ENCODE measurements at places on chromosomes 13 and 19.

DNA sequence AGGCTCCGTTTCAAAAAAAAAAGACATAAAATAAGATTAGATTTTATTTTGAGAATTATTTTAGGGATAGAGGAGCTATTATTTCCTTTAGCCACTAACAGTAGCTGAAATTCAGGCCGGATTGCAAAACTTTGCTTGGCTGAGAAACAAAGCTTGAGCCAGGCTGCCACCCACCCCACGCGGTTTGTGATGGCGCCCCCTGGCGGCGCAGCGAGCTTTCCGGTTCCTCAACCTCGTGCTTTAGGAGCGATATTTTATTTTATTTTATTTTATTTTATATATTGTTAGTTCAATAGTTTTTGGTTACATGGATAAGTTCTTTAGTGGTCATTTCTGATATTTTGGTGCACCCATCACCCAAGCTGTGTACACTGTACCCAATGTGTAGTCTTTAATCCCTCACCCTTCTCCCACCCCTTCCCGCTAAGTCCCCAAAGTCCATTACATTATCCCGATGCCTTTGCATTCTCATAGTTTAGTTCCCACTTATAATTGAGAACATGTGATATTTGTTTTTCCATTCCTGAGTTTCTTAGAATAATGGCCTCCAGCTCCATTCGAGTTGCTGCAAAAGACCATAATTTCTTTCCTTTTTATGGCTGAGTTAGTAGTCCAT lies 19.8 kb upstream of the CEACAM4 start:
- no peak for DNase-seq

GRCh38 chr13:111566567-111566966 lies 246.1 kb downstream of the TEX29 start:
- no peak for DNase-seq

DNA sequence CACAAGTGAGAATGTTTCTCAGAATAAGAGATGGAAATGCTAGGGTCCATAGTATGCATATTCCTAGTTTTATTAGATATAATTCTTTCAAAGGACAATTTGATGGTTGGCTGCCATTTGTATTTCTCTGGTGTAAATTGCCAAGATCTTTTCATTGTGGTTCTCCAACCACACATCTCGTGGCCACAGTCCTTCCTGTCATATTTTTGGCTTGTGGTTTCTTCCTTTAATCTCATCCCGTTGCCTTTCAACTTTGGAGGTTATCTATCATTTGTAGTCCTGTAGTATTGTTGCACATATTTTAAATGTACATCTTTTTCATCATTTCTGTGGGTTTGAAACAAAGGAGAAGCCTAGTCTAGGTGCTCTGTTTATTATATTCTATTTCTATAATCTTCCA lies 61.2 kb downstream of the WASF3 start:
- DNase-seq, result no peak

DNA sequence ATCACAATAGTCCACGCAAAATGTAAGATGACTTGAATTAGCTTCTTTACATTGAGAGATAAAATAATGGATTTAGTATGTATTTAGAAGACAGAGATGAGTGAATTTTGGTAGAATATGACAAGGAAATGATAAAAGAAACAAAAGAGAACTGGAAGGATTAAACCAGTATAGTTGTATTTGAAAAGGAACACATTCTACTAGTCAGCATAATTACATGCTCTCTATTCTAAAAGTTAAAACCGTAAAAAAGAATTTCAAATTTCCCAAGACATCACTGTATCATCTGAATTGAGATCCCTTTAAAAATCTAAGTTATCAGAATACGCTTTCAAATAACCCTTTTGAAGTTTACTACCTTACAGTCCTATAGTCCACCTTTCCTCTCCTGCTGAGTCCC lies 1156.7 kb upstream of the PCDH9 start:
- DNase-seq, result no peak

DNA sequence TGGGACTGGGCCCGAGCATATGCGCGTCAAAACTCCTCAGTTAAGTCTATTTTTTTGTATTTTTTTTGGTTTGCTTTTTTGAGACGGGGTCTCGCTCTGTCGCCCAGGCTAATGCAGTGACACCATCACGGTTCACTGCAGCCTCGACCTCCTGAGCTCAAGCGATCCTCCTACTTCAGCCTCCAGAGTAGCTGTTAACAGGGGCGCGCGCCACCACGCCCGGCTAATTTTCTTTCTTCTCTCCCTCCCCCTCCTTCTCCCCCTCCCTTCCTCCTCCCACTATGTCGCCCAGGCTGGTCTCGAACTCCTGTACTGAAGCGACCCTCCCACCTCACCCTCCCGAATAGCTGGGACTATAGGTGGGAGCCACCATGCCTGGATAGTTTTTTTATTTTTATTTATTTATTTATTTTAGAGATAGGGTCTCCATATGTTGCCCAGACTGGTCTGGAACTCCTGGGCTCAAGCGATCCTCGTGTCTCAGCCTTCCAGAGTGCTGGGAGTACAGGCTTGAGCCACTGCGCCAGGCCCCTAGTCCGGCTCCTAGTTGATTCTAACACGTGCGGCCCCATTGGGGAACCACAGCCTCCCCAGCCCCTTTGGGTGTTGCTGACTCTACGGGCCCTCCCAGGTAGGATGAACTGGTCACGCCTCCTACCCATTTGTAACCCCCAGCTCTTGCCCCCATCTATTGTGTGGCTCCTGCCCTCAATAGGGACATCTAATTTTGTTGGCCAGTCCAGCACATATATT lies 806 bp upstream of the ZNF837 start:
- DNase-seq, result no peak

DNA sequence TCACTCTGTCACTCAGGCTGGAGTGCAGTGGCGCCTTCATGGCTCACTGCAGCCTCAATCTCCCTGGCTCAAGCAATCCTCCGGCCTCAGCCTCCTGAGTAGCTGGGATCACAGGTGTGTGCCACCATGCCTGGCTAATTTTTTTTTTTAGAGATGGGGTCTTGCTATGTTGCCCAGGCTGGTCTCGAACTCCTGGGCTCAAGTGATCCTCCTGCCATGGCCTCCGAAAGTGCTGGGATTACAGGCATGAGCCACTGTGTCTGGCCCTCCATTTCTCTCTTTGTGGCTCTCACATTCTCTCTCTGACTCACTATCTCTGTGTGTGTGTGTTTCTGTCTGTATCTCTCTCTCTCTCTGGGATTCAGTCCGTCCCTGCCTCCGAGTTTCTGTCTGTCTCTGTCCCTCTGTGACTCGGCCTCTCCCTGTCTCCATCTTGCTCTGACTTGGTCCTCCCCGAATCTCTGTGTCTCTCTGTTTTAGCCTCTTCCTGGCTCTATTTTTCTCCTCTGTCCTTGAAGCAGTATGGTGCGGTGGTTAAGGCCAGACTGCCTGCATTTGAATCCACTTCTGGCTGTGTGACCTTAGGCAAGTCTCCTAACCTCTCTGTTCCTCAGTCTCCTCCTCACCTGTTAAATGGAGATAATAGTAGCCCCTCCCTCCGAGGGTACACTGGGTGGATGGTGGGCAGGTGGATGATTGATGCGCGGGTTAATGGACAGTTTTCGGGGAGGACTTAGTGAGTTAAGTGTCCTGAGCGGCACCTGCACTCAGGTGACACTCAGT lies 11.0 kb downstream of the MEIS3 start:
- no peak for DNase-seq

GRCh38 chr13:72556945-72557344 lies 170.5 kb downstream of the MZT1 start:
- no peak for DNase-seq

- no peak for DNase-seq
Observed at GRCh38 chr13:98512774-98513665, 63.9 kb downstream of the STK24 start.

DNA sequence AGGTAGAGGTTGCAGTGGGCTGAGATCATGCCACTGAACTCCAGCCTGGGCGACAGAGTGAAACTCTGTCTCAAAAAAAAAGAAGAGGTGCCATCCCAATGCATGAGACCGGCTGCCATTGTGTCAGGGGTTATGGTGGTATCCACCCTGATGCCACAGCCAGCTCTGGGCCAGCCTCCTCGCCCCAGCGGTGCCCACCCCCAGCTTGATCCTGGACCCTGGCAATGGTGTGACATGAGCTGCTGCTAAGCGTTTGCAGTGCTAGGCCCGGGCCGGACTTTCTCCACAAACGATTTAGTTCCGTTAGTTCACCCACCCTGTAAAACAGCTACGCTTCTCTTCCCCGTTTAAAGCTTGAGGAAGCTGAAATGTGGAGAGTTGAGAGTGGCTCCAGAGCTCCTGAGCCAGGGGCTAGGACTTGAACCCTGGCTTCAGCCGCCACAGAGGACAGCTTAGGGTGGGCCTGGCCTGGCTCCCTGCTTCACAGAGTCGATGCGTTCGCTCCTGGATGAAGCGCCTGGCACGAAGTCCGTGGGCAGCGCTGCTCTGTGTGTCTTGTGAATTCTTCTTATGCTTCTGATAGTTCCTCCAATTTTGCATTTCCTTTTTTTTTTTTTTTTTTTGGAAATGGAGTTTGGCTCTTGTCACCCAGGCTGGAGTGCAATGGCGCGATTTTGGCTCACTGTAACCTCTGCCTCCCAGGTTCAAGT lies 25.5 kb downstream of the NKPD1 start:
- DNase-seq, result no peak

DNA sequence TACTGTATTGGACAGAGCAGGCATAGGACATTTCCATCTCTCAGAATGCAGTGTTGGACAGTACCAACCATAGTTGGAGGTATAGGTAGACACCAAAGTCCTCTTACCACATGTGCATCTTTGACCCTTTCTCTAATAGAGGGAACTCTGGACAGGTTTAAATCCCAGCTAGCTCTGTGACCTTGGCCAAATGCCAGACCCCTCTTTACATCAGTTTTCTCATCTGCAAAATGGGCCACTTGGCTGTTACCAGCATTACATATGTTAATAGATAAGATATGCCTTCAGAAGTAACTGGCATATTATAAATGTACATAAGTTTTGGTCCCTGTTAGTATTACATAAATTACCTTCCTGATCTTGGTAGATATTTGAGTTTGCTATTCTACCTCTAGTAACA lies 54.3 kb downstream of the CDK8 start:
- no peak for DNase-seq

GRCh38 chr13:56700324-56700723 lies 440.4 kb upstream of the PRR20A start:
- DNase-seq, result no peak

GRCh38 chr13:74871369-74872070 lies 610.4 kb downstream of the TBC1D4 start:
- no peak for DNase-seq

DNA sequence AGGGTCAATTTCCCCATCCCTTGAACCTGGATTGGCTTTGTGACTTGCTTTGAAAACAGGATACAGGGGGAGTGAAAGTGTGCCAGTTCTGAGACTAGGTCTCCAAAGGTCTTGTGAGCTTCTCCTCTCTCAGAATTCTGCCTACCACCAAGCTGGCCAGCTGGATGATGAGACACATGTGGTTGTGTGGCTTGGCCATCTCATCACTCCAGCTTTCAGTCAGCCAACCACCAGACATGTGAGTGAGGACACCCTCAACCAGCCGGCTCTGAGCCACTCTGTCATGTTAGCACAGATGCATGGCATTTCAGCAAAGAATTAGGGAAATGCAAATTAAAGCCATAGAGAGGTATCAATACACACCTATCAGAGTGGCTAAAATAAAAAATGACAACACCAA lies 29.5 kb downstream of the ENOX1 start:
- no peak for DNase-seq

- no peak for DNase-seq
Observed at GRCh38 chr13:48496271-48497161, 36.4 kb downstream of the RCBTB2 start.

- DNase-seq, result no peak
Observed at GRCh38 chr13:79943346-79944023, 397.4 kb downstream of the SPRY2 start.

DNA sequence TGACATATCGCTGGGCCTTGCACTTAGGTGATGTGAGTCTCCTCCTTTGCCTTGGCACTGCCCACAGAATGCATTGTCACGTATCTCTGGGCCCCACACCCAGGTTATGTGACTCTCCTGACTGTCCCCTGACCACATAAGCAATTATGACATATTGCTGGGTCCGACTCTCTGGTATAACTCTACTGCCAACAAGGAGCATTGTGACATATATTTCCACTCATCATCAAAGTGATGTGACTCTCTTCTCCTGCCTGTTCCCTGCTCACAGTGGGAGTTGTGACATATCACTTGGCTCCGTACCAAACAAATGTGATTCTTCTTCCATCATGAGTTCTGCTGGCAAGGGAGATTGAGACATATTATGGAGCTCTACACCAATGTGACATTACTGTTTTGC lies 15.4 kb upstream of the ZNF681 start:
- DNase-seq, result no peak

GRCh38 chr13:26873386-26873698 lies 112.8 kb upstream of the GPR12 start:
- DNase-seq, result no peak

DNA sequence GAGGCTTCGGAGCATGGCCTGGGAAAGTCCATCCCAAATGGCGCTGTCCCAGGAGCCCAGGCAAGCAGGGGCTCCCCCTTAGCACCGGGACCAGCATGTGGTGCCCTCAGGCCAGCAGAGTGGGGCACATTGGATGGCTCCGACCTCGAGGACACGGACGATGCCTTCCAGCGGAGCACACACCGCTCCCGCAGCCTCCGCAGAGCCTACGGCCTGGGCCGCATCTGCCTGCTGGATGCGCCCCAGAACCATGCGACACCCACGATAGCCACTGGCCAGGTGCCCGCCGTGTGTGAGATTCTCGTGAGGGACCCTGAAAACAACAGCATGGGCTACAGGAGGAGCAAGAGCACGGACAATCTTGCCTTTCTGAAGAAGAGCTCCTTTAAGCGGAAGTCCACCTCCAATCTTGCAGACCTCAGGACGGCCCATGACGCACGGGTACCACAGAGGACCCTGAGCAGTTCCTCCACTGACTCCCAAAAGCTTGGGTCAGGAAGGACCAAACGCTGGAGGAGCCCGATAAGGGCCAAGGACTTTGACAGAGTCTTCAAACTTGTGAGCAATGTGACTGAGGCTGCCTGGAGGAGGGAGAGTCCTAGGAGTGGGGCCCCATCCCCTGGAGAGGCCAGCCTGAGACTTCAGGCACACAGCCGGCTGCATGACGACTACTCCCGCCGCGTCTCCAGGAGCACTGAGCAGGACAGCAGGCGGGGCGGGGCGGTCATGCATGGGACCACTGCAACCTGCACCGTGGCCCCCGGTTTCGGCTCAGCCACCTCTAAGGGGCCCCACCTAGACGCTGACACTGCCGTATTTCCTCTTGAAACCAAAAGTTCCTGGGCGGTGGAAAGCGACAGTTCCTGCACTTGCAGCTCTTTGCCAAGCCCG lies 63.1 kb downstream of the SPATA13 start:
- DNase-seq, result no peak

- DNase-seq, result peak; percentile 84
Observed at GRCh38 chr19:47446534-47447469, 24.9 kb downstream of the SLC8A2 start.

DNA sequence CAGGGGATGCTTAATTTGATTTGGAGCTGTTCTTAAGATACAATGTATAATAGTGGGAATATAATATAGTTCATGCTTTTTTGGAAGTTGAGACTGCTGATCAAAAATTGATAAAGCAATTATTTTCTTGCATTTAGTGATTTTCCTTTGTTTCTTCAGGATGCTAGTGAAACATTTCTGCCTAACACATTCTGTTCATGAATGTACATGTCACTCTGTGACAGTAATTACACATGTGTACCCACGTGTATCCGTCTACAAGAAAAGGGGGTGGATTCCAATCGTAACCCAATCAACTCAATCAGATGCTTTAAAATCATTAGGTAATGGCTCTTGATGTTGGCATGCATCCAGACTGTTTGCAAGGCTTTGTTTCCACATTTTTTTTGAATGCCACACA lies 5.0 kb upstream of the FRY start:
- no peak for DNase-seq

Data from NCI-H1417 (cell line).